Stimulated activated CD4-positive, alpha-beta T cell treated with anti-CD3 and anti-CD28 coated beads, Interleukin-12 subunit alpha, Interleukin-12 subunit beta, amount 100 ng/mL, for 24 hours (primary cell): ENCODE measurements at places on chromosomes 6 and 20.

- no peak for DNase-seq
Measured at GRCh38 chr6:143401636-143402370, 48.7 kb downstream of the ADAT2 start.

DNA sequence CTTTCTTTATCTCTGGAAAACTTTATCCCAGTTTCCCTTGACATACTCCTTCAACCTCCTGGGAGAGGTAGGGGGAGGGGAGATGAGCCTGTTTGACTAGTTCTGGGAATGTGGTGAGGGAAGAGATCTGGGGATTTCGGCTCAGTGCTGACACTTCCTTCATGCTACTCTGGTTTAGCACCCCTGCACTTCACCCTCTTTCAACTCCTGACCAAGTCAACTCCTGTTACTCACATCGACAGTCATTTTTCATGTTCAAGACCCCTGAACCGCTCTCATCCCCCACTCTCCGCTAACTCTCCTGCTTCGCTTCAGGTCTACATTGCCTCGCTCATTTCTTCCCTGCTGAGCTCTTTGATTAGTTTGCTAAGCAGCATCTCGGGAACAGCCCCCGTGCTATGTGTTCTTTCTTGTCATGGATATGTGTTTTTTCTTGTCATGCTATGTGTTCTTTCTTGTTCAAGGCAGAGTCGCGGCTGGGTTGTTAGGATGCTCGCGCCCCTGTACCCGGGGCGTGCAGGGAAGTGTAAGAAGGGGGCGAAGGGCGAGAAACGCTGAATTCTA is 16.6 kb upstream of the TRIM27 start:
- no peak for DNase-seq

DNA sequence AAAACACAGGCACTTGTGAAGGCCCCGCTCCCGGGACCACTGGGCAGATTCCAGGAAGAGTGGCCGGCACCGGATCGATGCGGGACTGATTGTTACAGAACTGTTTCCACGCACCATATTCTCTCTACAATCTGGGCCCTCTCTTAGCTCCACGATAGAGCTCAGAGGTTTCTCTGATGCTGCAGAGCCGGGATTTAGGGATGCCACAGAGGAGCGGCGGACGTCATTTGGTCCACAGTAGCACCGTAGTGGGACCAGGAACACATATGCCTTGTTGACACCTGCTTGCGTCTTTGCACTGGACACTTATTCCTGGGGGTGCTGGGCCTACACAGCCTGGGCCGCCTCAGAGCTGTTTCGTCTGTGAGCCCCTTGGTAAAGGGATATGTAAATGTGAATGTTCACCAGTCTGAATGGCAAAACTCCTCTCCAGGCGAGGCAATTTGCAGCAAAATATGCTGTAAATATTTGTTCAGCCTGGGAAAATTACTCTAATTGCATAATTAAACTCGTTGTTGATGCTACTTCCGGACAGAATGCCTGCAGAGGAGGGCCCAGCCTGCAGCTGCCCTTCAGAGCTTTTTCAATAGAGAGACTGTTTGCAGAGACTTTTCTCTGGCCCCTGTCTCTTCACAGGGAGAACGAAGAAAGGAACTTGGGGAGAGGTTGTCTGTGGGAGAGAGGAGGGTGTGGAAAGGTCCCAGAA is 9.4 kb downstream of the PCK1 start:
- no peak for DNase-seq

- DNase-seq: no peak
Measured at GRCh38 chr20:9109566-9109965, 40.7 kb downstream of the PLCB4 start.

- DNase-seq: no peak
Measured at GRCh38 chr6:161244725-161245124, 29.1 kb downstream of the AGPAT4 start.

GRCh38 chr6:23983735-23984134 is 142.3 kb upstream of the NRSN1 start:
- no peak for DNase-seq

DNA sequence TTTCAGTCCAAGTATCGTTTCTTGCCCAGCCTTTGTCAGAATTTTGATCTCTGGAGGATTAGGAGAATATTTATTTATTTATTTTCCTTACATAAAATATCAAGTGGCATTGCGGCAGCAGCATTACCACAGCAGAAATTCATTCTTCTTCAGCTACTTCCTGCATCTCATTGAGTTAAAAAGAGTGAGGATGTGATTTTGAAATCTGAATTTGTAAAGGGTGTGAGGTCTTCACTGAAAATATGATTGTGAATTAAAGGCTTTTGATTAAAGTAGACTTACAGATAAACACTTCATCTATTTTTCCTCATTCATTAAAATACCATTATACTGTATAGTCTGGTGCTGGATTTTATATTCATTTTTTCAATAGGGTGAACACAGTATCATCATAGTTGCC is 328.4 kb downstream of the PRL start:
- DNase-seq: no peak

DNA sequence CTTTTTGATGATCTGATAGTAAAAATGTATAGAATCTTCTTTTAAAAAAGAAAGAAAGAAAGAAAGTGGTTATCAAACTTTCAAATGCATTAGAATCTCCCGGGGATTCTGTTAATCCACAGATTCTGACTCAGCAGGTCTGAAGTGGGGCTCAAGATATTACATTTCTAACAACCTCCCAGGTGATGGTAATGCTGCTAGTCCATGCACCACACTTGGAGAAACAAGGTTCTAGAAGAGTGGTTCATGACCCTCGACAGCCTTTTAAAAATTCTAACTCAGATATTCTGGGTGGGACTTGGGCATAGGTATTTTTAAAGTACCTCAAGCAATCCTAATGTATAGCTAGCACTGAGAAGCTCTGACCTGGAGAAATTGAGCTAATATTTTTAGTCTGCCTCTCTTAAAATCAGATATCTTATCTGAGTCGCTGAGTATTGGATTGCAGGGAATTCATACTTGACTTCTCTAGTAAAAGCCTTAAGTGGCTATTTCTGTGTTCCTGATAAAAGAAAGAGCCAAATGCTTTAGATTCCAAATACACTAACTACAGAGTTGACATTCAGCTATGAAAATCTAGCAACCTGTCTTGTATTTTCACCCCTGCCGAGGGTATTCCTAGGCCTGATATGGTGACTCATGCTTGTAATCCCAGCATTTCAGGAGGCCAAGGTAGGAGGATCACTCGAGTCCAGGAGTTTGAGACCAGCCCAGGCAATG is 252.4 kb downstream of the PHACTR1 start:
- no peak for DNase-seq

DNA sequence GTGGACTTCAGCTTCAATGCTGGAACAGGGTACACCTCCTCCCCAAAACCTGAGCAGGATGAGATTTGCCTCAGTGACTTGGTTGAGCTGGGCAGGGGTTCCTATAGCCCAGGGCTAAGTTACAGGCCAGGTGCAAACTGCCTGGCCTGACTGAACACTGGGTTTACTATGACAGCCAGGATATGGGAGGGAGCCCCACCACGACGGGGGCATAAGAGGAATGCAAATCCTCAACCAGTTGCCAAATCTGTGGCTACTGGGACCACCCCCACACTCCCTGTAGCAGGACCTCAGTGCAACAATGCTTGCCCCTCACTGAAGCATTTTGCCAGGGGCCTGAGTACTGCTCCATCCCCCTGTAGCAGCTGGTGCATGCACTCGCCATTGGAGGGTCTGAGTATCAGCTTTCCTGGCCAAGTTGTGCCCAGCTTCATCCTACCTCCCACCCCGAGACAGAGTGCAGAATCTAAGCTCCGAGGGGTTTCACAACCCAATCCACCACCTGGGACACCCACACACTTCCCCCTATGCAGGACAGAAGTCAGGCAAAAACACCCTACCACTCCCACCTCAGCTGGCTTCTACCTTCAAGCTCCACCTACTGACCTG is 27.6 kb downstream of the TREML4 start:
- DNase-seq: no peak

GRCh38 chr6:155448668-155449449 is 6.8 kb downstream of the NOX3 start:
- DNase-seq: no peak

DNA sequence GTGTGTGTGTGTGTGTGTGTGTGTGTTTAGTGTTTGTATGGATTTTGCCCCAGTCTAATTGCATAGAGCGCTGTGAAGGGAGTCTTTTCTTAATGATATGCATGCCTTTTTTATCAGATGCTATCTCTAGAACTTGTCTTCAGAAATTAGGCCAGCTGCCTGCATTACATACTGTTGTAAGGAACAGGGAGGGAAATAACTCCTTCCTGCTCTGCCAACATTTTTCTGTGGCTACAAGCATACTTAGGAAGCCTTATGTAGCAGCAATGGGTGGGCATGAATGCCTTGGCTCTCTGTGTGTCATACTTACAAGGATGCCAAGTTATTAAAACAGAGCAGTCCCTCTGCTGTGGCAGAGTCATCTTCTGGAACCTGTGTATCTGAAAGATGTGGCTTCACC is 8.0 kb upstream of the COL21A1 start:
- DNase-seq: no peak

DNA sequence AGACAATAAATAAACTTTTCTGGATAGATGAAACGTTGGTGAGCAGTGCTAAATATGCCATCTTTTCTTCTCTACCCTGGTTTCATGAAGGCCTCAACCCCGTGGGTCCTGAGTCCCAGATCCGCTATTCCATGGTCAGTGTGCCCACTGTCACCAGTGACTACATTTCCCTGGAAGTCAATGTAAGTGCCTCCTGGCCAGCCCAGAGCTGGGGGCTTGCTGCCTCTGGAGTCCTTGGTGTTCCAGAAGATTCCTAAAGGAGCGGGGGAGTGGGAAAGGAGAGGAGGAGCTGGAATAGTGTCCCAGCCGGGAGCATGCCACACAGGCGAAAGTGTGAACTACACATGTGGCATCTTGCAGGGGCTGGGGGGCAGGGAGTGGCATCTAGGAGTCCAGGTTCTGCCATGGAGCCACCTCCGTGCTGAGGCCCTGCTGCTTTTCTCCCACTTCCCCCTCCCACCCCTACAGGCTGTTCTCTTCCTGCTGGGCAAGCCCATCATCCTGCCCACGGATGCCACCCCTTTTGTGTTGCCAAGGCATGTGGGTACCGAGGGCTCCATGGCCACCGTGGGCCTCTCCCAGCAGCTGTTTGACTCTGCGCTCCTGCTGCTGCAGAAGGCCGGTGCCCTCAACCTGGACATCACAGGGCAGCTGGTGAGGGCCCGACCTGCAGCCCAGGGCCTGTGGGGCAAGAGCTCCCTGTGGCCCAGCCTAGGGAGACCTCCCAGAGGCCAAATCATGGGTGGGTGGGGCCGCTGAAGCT is 10.8 kb downstream of the BPIFB2 start:
- DNase-seq: no peak

DNA sequence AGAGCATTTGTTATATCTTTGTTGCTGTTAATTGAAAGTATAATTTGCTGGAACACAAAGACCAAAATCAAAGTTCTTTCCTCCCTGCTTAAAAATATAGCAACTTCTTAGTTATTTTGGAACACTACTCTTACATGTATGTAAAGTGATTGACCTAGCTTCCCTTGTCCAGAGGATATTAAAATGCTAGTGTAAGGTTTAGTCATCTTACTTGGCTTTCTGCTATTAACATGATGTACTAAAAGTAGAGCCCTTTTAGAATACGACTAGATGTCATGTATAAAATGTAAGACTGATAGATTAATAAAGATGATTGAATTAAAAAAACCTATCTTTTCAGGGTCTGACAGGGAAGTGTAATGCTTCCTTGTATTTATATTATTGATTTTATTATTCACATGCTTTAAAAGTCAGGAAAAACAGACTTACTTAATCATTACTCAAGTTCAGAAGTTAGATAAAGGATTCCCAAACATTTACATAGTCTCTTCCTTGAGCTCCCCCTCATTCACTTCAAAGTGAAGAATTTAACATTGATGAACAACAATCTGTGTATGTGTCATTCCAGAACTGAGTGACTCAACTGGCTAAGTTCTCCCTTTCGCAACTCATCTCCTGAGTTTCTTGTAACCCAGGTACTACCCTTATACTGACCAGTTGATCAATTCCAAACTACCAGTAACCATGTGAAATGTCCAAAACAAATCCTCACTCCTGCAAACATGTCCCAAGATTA is 50.9 kb downstream of the BTBD9 start:
- DNase-seq: no peak

DNA sequence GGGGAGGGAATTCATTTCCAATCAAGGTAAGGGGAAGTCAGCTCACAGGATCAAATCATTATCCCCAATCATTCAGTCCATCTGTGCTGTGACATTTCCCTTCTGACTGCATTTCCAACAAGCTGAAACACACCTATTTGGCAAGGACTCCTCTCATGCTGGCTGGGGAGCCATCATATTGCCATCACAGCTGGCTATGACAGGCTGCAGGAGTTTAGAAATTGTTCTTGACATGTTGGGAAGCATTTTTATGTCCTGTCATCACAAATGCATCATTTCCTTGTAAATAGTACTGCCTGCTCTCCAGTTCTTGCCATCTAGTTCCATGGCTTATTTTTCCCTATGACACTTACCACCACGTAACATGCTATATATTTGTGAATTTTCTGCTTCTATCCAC is 113.9 kb upstream of the TMEM170B start:
- DNase-seq: no peak

DNA sequence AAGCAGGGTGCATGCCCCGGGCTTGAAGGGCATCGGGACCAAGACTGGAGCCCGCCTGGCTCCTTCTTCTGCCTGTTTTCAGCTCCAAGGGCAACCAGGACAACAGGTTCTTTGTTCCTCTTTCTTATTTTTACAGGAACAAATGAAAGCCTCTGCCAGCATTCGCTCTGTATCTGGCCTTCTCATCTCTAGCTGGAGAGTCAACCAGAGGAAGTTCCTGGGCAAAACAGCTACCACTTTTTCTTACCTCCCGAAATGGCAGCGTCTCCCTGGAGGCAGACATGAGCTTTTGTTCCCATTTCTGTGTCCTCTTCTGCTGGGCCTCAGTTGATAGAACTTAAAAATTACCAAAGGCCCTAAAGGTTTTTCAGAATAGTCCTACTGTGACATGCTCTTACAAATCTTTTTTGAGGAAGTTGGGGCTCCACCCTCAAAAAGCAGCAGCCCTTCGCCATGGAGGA is 74.1 kb upstream of the NAA20 start:
- no peak for DNase-seq

- DNase-seq: no peak
Measured at GRCh38 chr6:161424421-161424820, 150.6 kb upstream of the AGPAT4 start.
